A549 treated with Mapracorat at 1 μM for 4 hours (cell line): ENCODE measurements at places on chromosomes 6 and 20. TPM values are rescaled to one million over a fixed set of nuclear protein-coding genes. Genes with fewer than 3 reads are reported as not detected.

ENPP3 gene
- not detected in 5 replicates for total RNA-seq

TCF21 gene
- total RNA-seq: 0.04 to 0.09 TPM (median 0.05 TPM) in 4 of 5 replicates, not detected in the other

PAK5 gene
- total RNA-seq: not detected in 5 replicates

KHDC1 gene
- 3.1 to 4.0 TPM (median 3.5 TPM) in 5 replicates for total RNA-seq
